ENCODE measurements at places on chromosomes 16 and 17.

DNA sequence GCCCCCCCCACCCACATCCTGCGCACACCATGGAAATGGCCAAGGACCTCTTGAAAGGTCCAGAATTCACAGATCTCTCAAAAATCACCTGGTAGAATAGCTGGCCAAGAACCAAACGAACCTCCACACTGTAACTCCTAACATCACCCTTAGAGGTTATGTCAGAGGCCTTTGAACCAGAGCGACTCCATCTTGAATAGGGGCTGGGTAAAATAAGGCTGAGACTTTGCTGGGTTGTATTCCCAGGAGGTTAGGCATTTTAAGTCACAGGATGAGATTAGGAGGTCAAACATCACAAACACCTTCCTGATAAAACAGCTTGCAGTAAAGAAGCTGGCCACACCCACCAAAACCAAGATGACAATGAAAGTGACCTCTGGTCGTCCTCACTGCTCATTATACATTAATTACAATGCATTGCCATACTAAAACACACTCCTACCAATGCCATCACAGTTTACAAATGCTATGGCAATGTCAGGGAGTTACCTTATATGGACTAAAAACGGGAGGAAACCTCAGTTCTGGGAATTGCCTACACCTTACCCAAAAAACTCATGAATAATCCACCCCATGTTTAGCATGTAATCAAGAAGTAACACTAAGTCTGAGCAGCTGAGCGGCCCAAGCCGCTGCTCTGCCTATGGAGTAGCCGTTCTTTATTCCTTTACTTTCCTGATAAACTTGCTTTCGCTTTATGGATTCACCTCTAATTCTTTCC, 34.8 kb downstream of the SYCE1L start:
- no peak for DNase-seq

GRCh38 chr16:72836181-72836580, 211.7 kb downstream of the ZFHX3 start:
- DNase-seq = no peak

DNA sequence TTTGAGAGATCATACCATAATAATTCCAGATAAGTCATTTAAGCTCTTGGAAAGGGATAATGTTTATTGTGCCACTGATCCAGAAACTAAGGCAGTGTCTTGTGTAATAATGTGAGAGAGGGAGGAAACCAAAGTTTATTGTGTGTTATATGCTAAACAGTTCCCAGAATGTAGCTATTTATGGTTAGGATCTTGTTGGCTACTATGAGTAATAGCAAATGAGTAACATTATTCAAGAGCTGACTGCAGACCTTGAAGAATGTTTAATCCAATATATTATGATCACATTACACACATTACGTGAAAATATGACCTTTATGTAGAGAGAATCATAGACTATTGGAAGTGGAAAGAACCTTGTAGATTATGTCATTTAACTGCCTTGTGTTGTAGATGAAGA, 139.5 kb downstream of the BCAS3 start:
- DNase-seq = peak; percentile 66

- DNase-seq = peak; percentile 83
Observed at GRCh38 chr17:72634621-72635020, 457.9 kb downstream of the SLC39A11 start.

DNA sequence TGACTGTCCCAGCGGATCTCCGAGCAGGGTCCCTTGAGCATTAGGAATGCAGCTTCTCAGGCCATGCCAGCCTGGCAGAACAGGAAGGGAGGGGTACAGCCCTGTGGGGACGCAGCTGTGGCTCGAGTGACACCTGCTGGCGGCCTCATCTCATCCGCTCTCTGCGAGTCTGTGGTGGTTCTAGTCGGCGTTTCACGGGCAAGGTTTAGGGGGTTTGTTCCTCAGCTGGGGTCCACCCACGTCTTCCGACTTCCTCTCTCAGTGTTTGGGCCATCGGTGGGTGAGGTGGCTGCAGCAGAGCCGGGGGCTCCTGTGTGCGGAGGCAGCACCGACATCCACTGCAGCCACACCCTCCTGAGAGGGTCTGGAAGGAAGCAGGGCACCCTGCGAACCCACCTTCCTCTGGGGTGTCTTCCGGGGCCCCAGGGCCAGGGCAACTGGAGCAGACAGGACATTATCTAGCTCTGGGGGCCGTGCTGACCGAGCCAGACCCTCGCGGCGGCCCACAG, 33.3 kb downstream of the JPH3 start:
- DNase-seq = peak; percentile 35

DNA sequence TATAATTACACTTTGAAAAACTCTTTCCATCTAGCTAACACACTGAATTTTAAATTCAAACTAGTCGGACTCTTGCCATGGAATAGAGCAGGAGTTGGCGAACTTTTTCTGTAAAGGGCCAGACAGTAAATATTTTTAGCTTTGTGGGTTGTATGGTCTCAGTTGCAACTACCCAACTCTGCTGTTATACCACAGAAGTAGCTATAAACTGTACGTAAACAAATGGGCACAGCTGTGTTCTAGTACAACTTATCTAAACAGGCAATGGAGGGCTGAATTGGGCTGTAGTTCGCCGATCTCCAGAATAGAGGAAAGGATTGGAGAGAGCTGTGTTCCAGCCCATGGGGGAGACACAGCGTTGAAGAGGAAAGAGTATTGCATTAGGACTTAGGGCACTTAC, 8.7 kb downstream of the CNTROB start:
- DNase-seq = no peak

- peak; percentile 12 for DNase-seq
Observed at GRCh38 chr17:81309140-81309858, 14.2 kb upstream of the SLC38A10 start.

DNA sequence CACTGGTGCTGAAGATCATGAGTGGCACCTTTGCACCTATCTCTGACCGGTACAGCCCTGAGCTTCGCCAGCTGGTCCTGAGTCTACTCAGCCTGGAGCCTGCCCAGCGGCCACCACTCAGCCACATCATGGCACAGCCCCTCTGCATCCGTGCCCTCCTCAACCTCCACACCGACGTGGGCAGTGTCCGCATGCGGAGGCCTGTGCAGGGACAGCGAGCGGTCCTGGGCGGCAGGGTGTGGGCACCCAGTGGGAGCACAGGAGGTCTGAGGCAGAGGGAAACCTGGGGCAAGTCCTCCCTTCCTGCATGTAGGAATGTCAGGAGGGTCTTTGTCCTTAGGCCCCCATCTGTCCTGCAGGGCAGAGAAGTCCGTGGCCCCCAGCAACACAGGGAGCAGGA, 6.5 kb upstream of the TRAF4 start:
- DNase-seq = no peak

DNA sequence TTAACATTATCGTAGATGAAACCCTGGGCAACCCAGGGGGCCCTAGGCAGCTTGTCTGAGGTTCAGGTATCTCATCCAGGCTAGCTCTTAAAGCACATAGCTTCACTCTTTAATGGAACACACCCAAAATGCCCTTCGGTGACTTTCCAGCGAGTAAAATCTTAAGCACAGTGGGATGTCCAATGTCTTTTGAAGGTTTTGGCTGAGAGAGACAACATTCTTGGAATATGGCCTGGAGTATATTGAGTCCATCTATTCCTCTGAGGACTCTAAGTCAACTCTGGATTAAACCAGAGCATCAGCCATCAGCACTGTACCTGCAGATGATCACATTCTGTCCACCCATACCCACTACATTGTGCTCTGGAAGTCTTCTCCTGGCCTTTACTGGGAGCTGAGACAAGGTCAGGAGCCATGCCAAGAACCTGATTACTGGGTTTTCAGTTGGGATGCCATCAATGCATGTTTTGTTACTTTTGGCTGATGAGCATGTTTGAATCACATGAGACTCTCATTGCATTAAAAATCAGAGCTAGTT, 63.4 kb upstream of the CDH11 start:
- DNase-seq = no peak

- DNase-seq = peak; percentile 65
Observed at GRCh38 chr16:58280146-58280845, 14.5 kb downstream of the PRSS54 start.

- DNase-seq = no peak
Observed at GRCh38 chr16:67971111-67971510, 2.7 kb upstream of the SLC12A4 start.

GRCh38 chr17:77924757-77925336, 33.7 kb upstream of the TNRC6C start:
- peak; percentile 12 for DNase-seq

DNA sequence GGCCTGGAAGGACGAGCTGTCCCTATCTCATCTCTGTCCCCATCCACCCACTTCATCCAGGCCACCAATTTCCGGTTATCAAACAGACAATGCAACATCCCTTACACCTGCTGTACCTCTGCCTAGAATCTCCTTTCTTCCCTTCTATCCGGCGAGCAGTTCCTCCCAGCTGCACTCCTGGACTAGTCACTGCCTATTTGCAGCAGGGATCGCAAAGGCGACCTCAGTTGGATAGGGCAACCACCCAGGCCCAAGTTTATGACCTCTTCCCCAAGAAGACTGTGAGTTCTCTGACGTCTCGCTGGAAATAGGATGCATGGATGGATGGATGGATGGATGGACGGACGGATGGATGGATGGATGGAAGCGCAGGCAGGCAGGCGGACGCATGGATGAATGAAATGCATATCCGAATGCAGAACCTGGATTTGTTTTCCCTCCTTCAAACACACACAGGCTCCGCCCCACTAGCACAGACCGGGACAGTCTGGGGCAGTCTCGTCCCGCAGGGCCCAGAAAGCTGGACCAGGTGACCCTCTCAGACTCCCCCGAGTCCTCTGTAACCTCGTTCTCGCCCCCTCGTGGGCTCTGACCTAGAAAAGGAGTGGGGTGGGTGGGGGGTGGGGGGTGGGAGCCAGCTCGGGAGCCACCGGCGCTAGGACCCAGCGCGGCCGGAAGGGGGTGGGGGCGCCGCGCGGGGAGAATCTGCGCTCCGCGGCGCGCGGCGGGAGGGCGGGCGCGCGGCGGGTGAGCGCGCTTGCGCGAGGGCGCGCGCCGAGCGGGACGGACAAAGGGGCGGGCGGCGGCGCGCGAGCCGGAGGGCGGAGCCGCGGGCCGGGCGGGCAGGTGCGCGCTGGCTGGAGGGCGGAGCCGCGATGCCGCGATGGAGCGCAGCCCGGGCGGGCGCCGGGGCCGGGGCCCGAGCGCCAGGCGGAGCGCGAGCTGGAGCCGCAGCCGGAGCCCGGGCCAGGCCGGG, at the start of gene SBK1:
SBK1 (plus strand) TSS at position 875 of the 976 bp plus-strand sequence. CDS start 24,867 bp downstream, outside the sequence.
- peak; percentile 61 for DNase-seq

DNA sequence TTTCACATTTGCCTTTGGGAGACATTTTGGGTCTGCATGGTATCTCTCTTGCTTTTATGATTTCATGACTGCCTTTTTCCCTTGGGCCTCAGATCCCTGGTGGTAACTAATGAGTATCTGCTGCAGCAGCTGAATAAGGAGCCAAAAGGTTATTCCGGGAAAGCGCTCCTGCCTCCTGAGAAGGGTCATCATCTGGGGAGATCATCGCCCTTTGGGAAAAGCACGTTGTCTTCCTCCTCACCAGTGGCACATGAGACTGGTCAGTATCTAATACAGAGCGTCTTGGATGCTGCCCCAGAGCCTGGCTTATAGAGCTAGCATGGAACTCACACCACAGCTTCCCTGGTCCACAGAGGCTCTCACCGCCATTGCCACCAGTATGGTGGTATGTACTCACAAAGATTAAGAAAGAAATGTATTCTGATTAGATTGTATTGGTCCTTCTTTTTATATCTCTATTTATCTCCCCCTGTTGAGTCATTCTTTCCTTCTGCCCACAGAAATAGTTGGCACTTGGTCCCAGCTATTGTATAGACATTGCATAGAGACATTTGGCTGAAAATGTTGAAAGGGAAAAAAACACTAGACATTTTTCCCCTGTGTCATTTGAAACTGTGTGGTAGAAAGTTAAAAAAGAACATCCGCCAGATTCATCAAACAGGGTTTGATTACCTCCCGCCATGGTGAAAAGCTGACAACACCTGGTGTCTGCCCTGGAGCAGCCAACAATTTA, 8.4 kb downstream of the TPPP3 start:
- DNase-seq = no peak

DNA sequence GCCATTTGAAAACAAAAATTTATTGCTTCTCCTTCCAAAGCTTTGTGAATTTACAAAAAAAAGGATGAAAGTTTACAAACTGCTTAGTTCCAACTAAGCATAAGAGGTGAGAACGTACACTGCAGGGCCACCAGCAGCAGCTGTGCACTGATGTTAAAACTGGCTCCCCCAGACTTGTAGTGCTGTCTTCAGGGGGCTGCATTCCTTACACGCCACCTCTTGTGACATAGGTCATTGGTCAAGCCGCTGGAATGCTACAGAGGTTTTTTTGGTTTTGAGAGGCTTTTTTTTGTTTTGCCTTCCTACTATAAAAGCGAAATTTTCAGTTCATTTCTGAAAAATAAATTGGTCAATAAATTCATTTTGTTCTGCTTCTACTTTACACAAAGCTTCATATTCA, 6.9 kb downstream of the IFT20 start:
- no peak for DNase-seq

DNA sequence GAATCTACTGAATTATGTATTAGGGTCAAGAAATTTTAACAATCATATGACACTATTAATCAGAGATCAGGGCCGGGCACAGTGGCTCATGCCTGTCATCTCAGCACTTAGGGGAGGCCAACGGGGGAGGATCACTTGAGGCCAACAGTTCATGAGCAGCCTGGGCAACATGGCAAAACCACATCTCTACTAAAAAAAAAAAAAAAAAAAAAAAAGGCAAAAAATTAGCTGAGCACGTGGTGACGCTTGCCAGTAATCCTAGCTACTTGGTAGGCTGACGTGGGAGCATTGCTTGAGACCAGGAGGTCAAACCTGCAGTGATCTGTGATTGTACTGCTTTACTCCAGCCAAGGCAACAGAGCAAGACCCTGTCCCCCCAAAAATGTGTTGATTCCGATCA, 52.5 kb upstream of the CLEC3A start:
- no peak for DNase-seq

DNA sequence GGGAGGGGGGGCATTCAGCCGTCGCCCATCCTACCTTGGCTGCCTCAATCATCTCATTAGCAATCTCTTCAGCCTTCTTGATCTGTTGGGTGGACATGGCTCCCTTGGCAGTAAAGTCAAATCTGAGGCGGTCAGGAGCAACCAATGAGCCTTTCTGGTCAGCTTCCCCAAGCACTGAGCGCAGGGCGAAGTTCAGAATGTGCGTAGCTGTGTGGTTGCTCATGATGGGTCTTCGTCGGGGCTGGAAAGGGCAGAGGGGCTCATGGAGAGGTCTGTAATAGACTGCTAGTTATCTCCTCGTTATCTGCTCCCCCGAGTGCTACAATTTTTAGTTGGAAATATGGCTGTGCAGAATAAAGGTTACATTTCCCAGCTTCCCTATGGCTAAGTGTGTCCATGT, 7.2 kb upstream of the EXOSC6 start:
- no peak for DNase-seq

GRCh38 chr17:58007781-58008706, 998 bp upstream of the SRSF1 start:
- no peak for DNase-seq

DNA sequence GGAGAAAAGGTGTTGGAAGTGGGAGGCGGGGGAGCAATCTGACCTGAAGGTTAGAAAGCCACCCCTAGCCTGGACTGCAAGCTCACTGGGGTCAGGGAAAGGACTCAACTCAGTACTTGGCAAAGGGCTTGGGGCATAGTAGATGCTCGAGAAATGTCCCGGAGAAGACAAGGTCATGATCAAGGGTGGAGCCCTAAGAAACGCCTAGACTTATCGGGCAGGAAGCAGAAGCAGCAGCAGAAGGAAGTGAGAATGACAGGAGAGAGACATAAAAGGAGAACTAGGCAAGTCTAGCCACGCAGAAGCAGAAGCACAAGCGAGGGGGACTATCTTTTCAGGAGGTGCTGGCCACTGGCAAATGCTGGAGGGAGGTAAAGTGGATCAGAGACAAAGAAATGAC, 10.2 kb downstream of the COTL1 start:
- no peak for DNase-seq

Measured in mammary epithelial cell (primary cell).